ENCODE measurements at places on chromosomes 7 and 10. TPM values are rescaled to one million over a fixed set of nuclear protein-coding genes. Genes with fewer than 3 reads are reported as not detected.
A peak's percentile ranks its signal among the peaks of the same experiment; 100 is the strongest.

- DNase-seq = no peak
- H3K27ac ChIP-seq = no peak overlapping the region
- no peaks in the 10 kb centered on the region for H3K27me3 ChIP-seq
- H3K4me1 ChIP-seq = no peaks in the 10 kb centered on the region
These were observed 76.4 kb downstream of the RELN start for GRCh38 chr7:103912891-103913605.

DNA sequence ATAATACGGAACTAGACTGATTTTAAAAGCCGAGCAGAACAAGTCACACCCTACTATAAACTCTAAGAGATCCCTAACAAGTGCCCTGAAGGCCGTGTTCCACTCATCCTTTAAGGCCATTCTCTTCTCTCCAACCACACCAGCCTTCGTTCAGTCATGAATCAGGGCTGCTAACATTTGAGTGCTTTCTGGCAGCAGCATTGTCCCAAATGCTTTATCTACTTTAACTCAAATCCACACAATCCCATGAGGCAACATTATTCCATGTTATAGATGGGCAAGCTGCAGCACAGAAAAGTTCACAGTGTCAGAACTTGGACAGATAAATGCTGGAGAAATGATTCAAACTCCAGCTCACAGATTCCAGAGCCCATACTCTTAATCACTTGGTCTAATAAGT is 73.5 kb downstream of the MALSU1 start:
- H3K4me1 ChIP-seq = no peaks in the 10 kb centered on the region
- H3K27me3 ChIP-seq = no peaks in the 10 kb centered on the region
- no peak overlapping the region for H3K4me3 ChIP-seq
- no peaks in the 10 kb centered on the region for H3K36me3 ChIP-seq

DNA sequence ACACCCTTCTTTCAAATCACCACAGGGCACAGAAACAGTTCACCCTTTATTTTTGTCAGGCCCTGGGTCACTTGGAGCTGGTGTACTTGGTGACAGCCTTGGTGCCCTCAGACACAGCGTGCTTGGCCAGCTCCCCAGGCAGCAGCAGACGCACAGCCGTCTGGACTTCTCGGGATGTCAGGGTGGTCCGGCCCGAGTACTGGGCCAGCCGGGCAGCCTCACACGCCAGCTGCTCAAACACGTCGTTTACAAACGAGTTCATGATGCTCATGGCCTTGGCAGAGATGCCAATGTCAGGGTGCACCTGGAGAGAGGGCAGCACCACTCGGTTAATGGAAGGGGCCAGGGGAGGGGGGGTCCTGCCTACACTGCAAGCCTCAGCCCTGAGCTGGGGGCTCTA is 2.5 kb downstream of the H2BK1 start:
- H3K27me3 ChIP-seq = no peaks in the 10 kb centered on the region
- no peak for DNase-seq
- H3K27ac ChIP-seq = no peak overlapping the region
- no peaks in the 10 kb centered on the region for H3K4me1 ChIP-seq

DNA sequence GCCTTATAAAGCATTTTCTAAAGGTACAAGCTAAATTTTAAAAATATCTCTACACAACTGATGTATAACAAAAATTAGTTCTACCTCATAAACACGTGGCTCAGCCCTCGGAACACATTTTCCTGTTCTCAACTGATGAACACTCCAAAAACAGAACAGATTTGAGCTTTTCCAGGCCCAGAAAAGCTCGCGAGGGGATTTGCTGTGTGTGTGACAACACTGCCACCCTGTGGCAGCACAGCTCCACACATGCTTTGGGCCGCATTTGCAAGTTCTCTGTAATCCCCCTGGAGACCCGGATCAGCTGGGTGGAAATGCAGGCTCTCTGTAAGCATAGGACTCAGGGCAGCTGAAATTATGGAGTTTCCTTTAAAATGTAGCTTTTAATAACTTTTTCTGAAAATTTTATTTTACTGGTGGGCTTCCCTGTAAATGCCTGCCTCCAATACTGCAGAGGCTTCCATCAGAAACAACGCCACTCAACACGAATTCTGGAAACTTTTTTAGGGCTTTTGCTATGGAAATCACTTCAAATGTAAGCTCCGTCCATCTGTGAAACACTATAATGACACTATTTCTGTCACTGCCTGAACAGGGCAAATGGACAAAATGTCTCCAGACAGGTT is 155.5 kb downstream of the COBL start:
- H3K4me1 ChIP-seq = no peaks in the 10 kb centered on the region
- no peak overlapping the region for H3K27ac ChIP-seq
- no peak overlapping the region for H3K4me3 ChIP-seq
- H3K36me3 ChIP-seq = no peaks in the 10 kb centered on the region
- peak; percentile 83 for DNase-seq

DNA sequence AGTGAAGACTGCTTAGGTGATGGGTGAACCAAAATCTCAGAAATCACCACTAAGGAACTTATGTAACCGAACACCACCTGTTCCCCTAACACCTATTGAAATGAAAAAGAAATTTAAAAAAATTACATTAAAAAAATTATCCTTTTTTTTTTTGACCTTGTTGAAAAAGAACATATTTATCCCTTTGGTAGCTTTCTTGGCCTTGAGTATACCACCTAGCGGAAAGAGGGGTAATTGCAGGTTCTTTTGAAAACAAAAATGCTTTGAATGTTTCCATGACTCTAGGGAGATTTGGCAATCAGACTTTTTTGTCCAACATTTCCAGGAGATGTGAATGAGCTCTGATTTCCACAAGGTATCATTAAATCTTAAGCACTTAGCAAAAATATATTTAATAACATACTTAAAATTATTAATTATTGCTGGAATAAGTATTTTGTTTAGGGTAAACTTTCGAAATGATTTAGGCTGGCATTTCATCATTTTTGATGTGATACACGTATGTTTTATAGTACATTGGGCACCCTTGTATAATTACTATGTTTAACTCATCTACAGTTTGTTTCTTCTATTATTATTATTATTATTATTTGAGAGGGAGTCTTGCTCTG is 47.0 kb upstream of the ELMO1 start:
- H3K27me3 ChIP-seq = no peaks in the 10 kb centered on the region
- no peak overlapping the region for H3K27ac ChIP-seq
- no peaks in the 10 kb centered on the region for H3K4me1 ChIP-seq
- H3K4me3 ChIP-seq = no peak overlapping the region
- H3K36me3 ChIP-seq = no peaks in the 10 kb centered on the region
- no peak for DNase-seq

DNA sequence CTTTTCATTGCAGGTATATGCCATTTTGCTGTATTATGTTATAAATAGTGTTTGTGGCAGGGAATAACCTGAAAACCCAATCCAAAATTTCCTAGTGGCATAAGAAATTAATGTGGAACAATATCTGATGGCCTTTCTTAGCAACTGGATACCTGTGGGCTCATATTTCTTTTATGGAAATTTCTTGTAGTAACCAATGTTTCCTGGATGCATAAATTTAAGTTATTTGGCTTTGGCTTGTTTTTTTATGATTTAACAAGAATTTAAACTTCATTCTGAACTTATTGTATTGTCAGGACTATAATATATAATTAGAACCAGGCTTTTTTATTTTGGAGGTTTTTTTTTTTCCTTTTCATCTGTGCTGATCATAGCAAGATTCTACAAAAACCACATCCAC is 30.1 kb downstream of the TBC1D12 start:
- H3K27ac ChIP-seq = no peak overlapping the region
- H3K27me3 ChIP-seq = no peaks in the 10 kb centered on the region
- peaks cover 2% of the 10 kb centered on the region for H3K4me1 ChIP-seq
- DNase-seq = no peak

DNA sequence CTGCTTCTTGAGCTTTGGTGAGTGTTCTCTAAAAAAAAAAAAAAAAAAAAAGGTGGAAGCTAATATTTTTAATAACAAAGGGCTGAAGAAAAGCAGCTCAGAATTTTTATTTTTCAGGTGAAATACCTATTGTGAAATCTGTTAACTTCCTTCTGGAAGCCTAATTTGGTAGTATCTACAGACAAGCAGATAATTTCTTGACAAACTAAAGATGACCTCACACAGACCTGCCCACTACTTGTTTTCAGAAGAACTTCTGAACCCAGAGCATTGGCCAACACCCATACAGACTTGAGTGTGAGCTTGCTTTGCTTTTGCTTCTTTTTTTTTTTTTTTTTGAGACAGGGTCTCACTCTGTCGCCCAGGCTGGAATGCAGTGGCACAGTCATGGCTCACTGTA is 31.2 kb downstream of the LRRC4 start:
- H3K4me1 ChIP-seq = peaks cover 6% of the 10 kb centered on the region
- H3K27ac ChIP-seq = no peak overlapping the region
- no peaks in the 10 kb centered on the region for H3K27me3 ChIP-seq
- H3K4me3 ChIP-seq = no peak overlapping the region
- DNase-seq = no peak
- H3K36me3 ChIP-seq = peaks cover 3% of the 10 kb centered on the region

DNA sequence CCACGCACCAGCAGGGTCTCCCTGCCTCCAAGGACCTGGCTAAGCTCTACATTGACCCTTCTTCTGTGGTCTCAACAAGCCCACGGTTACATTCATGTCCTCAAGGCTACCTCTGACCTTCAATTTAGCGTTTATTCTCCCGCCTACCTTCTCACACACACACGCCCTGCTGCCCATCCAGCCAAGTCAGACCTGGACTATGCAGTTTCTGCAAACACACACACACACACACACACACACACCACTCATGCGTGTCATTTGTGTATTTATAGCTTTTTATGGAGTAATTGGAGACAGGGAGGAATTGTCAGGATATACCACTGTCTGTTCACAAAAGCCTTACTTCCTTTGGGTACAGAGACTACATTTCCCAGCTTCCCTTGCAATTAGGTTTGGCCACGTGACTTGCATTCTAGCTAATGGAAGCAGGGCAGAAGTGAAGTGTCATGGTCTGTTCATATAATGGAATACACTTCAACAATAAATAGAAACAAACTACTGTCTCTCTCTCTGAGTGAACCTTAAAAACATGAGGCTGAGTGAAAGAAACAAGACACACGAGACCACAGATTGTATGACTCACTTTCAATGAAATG is 53.8 kb upstream of the CPXM2 start:
- H3K4me1 ChIP-seq = no peaks in the 10 kb centered on the region
- H3K27ac ChIP-seq = no peak overlapping the region
- H3K4me3 ChIP-seq = no peak overlapping the region
- H3K27me3 ChIP-seq = no peaks in the 10 kb centered on the region

- DNase-seq = no peak
- no peaks in the 10 kb centered on the region for H3K27me3 ChIP-seq
- no peaks in the 10 kb centered on the region for H3K36me3 ChIP-seq
- no peak overlapping the region for H3K4me3 ChIP-seq
These were observed 7.6 kb downstream of the LOXL4 start for GRCh38 chr10:98260350-98260749.

GRCh38 chr7:44046321-44047061 is 2.0 kb downstream of the DBNL start:
- no peak overlapping the region for H3K4me3 ChIP-seq
- DNase-seq = peak; percentile 40
- H3K27ac ChIP-seq = no peak overlapping the region
- peaks cover 4% of the 10 kb centered on the region for H3K36me3 ChIP-seq

DNA sequence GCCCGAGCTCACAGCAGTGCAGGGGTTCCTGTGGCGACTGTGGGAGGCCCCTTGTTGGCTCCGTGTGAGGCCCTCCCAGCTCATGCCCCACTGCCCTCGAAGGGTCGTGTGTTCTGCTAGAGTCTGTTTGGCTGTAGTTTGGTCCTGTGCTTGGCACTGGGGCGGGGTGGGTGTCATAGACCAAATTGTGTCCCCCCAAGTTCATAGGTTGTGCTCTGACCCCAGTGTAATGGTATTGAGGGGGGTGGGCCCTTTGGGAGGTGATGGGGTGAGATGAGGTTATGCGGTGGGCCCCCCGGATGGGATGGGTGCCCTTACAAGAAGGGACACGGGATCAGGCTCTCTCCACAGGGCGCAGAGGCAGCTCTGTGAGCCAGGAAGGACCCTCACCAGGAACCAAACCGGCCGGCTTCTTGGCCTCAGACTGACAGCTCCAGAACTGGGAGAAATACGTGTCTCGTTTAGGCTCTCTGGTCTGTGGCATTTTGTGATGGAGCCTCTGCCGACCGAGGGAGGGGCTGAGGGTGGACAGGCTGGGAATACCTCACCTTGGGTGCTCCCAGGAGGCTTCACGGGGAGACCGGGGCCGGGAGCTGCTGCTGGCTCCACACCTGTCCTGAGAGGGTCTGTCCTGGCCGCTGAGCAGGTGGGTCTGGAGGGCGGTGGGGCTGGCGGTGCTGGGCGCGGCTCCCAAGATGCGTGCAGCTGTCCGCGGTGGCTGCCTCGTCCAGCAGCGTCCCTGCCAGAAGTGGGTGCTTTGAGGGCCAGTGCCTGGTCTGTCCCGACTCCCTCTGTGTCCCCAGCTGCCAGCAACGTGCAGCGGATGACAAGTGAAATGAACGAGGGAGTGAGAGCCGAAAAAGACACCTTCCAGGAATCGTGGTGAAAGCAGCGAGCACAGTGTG is 89.4 kb downstream of the INPP5A start:
- H3K4me1 ChIP-seq = no peaks in the 10 kb centered on the region
- no peak overlapping the region for H3K4me3 ChIP-seq
- DNase-seq = peak; percentile 76
- H3K27me3 ChIP-seq = no peaks in the 10 kb centered on the region
- H3K27ac ChIP-seq = no peak overlapping the region

DNA sequence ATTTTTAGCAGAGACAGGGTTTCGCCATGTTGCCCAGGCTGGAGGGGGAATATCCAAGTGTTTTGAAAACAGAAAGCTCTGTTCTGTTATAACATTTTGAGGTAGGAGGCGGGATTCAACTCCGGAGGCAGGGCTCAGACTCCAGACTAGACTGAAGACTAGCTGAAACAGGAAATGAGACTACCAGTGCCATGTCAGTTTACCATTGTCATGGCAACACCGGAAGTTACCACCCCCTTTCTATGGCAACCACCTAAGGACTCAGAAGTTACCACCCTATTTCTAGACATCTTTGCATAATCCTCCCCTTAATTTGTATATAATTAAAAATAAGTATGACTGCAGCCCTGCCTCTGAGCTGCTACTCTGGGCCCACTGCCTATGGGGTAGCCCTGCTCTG is 1069.1 kb upstream of the AUTS2 start:
- no peaks in the 10 kb centered on the region for H3K27me3 ChIP-seq
- no peaks in the 10 kb centered on the region for H3K36me3 ChIP-seq
- H3K27ac ChIP-seq = no peak overlapping the region
- H3K4me3 ChIP-seq = no peak overlapping the region

- H3K4me1 ChIP-seq = no peaks in the 10 kb centered on the region
- no peak overlapping the region for H3K4me3 ChIP-seq
- H3K36me3 ChIP-seq = no peaks in the 10 kb centered on the region
- H3K27ac ChIP-seq = no peak overlapping the region
- H3K27me3 ChIP-seq = no peaks in the 10 kb centered on the region
These were observed 729.4 kb upstream of the C7orf33 start for GRCh38 chr7:147861058-147861716.

The PMPCB gene
- polyA plus RNA-seq = 70.8 TPM

The AKR1C3 gene
- 180 TPM for polyA plus RNA-seq

The CCL24 gene
- polyA plus RNA-seq = 3.3 TPM

The FRMD4A gene
- polyA plus RNA-seq = 11.4 TPM

The FAM170B gene
- polyA plus RNA-seq = not detected
